Activated T-cell treated with anti-CD3 and anti-CD28 coated beads, Interleukin-2, amount 50 U/mL, for 72 hours (primary cell): ENCODE measurements at places on chromosomes 6 and 20. TPM values are rescaled to one million over a fixed set of nuclear protein-coding genes. Genes with fewer than 3 reads are reported as not detected.

- no peak for DNase-seq
Observed at GRCh38 chr6:129508477-129509145, 201.4 kb downstream of the ARHGAP18 start.

DNA sequence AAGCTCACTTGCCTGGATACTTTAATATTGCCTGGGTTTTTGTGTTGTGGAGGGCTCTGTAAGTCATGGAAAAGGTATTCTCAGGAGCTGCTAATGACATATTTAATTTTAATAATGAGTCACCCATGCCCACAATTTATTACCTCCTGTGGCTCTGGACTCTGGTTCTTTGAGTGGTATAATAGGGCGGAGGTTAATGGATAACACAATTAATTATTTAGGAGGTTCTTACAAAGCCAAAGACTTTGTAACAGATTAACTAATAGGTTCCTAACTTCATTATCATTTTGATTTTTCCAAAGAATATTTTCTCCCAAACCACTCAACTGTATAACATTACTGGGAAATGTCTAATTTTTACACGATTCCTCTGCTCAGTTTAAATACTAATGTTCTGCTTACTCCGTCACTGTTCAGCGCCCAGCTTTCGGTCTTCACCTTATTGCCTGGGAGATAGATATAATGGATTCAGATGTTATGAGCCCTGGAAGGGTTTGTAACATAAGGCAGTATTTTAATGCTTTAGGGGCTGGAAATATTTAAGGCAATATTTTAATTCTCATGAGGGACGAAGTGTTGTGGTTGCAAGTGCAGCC lies 29.4 kb downstream of the PHACTR3 start:
- no peak for DNase-seq

GRCh38 chr6:3848380-3848779 lies 793 bp upstream of the FAM50B start:
- no peak for DNase-seq

DNA sequence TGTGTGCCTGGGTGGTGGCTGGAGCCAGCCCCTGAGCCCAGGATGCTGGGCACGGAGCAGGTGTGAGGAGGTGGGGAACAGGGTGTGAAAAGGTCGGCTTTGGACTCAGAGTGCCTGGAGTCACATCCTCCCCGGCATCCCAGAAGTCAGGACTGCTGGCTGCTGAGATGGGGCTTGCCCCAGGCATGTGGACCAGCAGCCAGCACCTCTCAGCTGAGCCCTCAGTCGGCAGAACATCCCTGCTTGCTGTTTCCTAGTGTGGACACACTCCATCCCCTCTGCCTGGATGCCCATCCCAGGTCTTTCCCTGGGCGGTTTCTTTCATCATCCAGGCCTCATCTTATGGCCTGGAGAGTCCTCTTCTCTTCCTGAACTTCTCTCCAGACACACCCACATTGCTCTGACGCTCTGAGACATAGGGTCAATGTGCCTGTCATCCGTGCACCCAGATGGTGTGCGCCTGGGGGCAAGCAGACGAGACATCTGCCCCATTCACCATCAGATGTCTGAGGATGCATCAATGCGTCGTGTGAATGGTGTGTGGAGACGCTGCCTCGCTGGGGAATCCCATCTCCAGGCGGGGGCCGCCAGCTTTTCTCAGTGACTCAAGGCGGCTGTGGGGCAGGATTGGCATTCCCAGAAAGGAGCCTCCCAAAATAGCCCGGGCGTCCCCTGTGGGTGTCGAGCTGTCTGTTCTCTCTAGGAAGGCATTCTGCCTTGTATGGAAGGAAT lies 104.2 kb downstream of the SYCP2 start:
- no peak for DNase-seq

DNA sequence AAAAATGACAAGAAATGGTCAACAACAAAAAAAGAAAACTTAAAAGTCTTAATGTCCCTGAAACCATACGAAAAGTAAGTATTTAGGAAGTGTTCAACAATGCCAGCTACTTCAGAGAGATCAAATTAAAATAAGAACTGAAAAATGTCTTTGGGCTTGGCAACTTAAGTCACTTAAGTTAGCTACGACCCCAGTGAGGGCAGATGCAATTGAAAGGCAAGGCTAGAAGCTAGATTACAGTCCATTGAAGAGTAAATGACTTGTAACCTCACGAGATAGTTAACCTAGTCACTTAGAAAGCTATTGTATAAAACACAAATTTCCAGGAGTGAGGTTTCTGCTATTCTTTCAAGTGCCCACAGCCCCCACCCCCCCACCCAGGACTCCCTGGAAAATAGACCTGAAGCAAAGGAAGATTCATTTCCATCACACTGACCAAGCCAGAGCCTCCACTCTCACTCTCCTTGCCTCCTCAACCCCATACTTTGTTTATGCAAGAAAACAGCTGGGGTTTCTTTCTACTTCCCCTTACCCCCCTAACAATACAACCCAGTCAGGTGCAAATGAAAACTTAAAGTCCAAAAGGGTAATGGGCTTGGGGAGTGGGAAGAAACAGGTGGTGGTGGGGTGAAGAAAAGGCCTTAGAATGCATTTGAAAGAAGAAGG lies 14.6 kb downstream of the RTN4IP1 start:
- no peak for DNase-seq

- no peak for DNase-seq
Observed at GRCh38 chr20:16785226-16785625, 37.1 kb downstream of the OTOR start.

DNA sequence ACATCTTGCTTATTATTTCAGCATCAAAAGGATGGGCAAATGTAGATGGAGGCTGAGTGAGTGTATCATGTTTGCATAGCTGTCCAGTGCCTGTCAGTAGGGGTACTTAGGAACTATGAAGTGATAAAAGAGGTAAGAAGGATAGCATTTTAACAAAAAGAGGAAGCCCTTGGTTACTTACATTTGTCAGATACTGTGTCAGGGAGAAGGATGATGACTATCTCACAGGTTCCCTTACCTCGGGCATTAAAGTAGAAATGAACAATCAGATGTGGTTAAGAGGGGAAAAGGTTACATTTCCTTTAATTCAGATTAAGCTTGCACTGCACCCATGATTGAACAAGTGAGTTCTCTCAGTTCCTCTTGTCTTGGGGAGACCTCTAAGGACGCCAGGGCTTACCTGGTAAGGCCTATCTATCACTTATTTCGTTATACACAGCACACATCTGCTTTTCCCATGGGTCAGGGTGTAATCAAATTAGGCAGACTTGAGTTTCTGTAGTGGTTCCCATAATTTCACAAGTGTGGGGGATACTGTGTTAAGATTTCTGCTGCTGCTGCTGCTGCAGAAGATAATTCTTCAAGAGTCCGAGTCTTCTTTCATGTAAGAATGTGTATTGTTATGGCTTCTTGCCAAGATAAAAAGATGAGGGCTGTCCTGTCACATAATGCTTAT lies 4.5 kb downstream of the FOXO3 start:
- peak; percentile 14 for DNase-seq

DNA sequence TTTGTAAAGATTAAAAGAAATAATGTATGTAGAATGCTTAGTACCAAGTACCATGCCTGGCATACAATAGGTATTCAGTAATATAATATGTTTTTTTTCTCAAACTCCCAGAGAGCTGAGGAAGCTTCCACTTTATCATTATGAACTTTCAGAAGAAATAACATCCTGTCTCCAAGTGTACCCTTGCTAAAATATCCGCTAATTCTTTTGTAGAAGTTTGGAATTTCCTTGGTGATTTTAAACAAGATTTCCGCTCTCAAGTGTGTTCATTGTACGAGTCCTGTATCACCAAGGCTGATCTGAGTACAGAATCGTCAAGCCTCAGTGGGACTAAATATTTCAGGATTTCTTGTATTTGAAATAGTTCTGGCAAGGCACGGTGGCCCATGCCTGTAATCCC lies 16.1 kb upstream of the RNF144B start:
- DNase-seq, result no peak

DNA sequence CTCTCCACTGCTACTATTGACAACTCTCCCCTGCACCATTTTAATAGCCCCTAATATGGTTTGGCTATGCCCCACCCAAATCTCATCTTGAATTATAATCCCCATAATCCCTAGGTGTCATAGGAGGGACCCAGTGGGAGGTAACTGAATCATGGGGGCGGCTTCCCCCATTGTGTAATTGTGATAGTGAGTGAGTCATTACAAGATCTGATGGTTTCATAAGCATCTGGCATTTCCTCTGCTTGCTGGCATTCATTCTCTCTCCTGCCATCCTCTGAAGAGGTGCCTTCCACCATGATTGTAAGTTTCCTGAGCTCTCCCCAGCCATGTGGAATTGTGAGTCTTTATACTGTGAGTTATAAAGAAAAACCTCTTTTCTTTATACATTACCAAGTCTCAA lies 74.1 kb upstream of the TCF21 start:
- peak; percentile 5 for DNase-seq

- DNase-seq, result peak; percentile 76
Observed at GRCh38 chr20:31560094-31560745, 44.9 kb upstream of the ID1 start.

- no peak for DNase-seq
Observed at GRCh38 chr6:156933201-156934068, 156.3 kb downstream of the ARID1B start.

DNA sequence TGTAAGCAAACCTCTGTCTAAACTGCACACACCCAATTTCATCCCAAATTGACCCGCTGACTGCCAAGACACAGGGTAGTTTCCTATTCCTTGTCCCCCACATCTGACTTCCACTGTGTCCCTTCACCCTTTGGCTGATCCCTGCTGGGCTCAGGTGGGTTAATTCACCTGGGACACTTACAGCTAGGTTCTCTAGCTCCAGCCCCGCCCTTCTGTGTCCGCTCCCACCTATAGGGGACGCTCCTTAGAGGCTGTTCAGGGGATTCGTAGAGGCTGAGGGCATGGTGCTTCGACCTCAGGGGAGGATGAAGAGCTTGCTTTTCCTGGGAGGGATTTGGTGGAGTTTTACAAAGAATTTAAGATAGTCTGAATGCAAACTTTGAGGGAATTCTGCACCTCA lies 4.0 kb upstream of the CD93 start:
- no peak for DNase-seq

DNA sequence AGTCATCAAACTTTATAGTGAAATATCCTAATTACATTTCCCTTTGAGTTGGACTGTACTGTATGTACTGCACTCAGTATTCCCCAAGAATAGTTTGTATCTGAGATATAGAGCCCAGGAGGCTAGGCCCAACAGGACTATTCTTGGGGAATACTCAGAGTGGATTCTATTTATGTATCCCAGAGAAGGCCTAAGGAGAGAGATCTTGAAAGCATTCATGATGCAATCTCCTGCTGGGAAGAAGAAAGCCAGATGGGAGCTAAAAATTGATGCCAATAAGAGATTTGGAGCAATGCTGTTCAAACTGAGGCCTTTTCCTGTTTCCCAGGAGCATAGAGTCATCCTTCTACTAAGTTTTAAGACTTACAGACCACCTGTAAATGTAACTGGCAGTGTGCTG lies 452.1 kb upstream of the PLCB4 start:
- no peak for DNase-seq

The RALGAPB gene
- total RNA-seq, result 43.3 TPM

The MTHFD1L gene
- 138 TPM for total RNA-seq

The CST5 gene
- not detected for total RNA-seq

The ABT1 gene
- total RNA-seq, result 20.9 TPM

The HUS1B gene
- 0.79 TPM for total RNA-seq
